Stimulated activated CD4-positive, alpha-beta T cell treated with anti-CD3 and anti-CD28 coated beads, Interleukin-2, amount 100 ng/mL, for 24 hours (primary cell): ENCODE measurements at places on chromosomes 2 and 18.

DNA sequence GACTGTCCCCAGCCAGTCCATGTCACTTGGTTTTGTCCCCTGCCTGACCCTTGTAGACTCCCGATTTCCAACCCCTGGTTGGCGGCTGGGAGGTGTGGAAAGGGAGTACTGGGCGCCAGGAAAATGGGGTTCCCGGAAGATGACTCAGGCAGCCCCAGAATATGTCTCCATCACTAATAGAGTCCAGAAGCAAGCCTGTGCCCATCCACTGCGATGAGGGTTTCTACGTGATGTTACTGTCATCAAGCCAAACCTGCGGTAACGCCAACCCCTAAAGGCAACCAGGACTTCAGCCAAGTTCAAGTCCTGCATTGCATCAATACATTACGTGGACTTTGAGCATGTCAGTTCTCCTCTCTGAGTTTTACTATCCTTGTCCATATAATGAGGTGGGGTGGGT lies 62.0 kb upstream of the TAF1B start:
- no peak for DNase-seq

DNA sequence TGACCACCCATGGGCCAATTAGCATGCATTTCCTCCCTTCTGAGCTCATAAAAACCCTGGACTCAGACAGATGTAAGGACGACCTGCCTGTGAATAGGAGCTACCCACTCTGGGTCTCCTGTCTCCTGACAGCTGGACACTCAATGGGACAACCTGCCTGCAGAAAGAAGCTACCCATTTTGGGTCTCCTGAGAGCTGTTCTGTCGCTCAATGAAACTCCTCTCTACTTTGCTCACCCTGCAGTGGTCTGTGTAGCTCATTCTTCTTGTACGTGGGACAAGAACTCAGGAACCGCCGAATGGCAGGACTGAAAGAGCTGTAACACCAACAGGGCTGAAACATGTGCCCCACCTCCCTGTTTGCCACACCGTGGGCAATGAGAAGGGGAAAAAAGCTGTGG lies 60.3 kb upstream of the DYNC1I2 start:
- DNase-seq: no peak

DNA sequence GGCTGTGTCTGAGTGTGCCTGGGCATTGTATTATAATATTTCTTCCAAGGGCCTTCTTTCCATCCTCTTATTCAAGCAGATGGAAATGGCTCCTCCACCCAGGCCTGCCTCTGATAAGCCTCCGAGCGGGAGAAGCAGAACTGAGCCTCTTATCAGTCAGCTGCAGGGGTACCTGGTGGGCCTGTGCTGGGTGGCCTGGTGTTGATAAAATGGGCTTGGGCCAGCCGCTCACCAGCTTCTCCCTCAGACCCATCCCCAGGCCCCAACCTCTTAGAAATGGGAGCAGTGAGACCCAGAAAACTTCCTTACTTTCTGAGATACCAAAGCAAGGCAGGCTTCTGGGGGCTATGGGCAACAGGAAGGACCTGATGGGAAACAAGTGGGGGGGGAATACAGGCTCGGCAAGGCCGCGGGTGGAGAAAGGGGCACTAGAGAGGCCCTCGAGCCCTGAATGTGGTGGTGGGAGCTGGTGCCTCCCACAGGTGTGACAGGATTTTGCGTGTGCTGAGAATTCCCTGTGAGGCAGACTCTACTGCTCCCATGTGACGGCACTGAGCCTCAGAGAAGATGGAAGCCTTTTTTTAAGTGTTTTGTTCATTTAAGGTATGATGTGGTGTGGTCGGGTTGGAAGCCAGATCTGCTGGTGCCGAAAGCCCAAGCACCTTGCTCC lies 18.3 kb downstream of the GYPC start:
- no peak for DNase-seq

DNA sequence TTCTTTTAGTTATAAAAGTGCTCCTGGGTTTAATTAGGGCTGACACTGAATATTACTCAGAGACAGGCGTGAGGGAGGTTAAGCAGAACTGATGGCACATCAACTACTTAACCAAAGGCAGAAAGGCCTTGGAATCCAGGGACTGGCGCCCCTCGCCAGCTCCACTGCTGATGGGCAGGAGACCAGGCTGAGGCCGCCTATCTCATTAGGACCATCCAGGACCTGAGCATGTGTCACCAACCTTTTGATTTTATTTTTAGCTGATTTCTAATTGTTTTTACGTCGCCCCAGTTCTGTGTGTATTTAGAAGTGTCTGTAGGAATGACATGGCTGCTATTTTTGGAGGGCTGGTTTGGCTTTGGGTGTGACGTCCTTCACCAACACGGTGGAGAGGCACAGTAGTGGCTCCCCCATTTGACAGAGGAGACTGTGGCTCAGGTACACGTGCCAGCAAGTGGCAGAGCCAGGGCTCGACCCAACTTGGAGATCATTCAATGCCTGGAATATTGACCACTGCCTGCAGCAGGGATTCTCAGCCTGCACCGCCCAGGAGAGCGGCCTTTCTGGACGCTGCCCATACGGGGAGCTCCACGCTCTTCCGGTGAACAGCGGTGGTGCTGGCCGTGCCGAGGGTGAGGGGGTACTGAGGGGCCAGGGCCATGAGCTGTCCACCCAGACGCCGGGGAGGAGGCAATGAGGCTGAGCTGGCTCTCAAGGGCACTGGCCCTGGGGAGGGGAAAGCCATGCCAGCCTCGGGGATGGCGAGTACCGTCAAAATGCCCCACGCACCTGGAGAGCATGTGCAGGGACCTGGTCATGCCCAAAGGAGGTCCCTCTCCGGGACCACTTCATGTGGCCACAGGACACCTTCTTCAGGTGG lies 205.7 kb downstream of the ASB1 start:
- no peak for DNase-seq

GRCh38 chr18:79975043-79975442 lies 10.6 kb downstream of the HSBP1L1 start:
- no peak for DNase-seq

- DNase-seq: no peak
Measured at GRCh38 chr2:112075490-112076260, 20.6 kb downstream of the TMEM87B start.

- DNase-seq: peak; percentile 81
Measured at GRCh38 chr2:172102391-172103359, at the start of gene DLX2. DLX2 (minus strand) TSS chr2:172102900; CDS start chr2:172102538, 362 bp downstream.

DNA sequence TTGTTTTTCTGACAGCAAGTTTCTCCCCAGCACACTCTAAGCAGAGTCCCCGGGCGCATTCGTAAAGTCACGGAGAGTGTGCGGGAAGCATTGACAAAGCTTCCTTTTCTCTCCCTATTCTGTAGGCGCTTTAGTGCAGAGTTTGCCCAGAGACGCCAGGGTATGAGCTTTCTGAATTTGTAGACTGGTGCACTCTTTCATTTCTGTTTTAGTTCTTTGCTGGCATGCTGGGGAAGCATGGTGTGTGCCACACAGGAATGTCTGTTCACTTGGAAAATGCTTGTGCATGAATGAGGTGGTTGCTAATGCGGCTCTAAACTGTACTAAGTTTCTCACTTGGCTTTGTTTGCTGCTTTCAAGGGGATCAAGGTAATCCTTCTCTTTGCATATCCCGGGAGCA lies 102.6 kb downstream of the RTN4 start:
- no peak for DNase-seq

GRCh38 chr2:127624756-127625571 lies 21.0 kb upstream of the GPR17 start:
- DNase-seq: no peak

DNA sequence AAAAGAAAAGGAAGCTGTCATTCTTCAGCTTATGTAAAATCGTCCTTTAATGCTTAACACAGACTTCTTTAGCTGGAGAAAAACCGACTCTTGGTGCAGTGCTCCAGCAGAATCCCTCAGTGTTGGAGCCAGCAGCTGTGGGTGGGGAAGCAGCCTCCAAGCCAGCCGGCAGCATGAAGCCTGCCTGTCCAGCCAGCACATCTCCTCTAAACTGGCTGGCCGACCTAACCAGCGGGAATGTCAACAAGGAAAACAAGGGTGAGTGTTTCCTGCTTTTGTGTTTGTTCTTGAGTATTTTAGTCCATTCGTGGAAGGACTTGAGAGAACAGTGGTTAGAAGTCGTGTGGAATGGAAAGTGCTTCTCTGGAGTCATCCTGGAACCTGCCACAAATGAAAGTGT lies 38.9 kb downstream of the KDM3A start:
- DNase-seq: no peak

GRCh38 chr2:216103213-216103612 lies 5.9 kb upstream of the XRCC5 start:
- no peak for DNase-seq

DNA sequence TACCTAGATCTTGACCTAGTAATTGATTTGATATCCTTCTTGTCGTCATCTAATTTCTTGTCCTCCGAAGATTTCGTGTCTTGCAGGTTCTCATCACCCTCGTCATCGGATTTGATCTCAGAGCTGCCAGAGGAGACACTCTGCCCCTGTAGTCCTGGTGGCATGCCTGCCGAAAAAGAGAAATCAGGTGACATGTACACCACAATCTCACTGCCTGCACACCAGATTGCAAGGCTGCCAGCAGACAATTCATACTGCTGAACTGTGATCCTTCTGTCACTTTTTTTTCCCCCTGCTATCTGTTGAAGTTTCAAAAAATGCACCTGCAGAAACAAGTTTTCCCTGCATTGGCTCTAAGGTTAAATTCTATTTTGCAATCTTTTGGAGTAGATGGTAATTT lies 273.2 kb upstream of the CCDC68 start:
- no peak for DNase-seq

GRCh38 chr2:15298770-15299169 lies 262.4 kb downstream of the NBAS start:
- DNase-seq: no peak

DNA sequence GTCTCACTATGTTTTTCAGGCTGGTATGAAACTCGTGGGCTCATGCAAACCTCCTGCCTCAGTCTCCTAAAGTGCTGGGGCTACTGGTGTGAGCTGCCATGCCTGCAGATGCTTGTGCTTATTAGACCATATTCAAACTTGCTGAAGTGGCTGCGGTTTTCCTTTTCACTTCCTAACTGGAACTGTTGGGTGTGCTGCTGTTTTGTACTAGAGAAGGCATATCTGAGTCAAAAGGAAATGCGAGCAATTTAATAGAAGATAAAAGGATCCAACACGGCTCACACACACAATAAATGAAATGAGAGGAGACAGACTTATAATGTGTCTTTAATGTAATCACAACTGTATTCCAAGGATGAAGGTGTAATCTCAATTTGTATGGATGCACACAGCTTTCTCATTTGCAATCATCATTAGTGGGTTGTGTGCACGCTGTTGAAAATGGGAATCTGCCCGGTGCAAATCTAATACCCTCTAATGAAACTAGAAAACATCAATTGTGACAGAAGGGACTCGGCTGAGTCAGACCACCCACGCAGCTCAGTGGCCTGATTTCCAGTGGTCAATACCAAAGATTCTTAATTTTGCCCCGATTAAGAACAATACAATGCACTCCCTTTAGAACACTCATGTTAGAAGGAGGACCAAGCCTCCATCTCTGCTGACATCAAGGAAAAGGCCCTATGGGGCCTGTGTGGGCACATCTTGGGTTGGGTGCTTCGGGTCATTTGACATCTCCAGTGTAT lies 532.7 kb downstream of the TDRD15 start:
- no peak for DNase-seq

DNA sequence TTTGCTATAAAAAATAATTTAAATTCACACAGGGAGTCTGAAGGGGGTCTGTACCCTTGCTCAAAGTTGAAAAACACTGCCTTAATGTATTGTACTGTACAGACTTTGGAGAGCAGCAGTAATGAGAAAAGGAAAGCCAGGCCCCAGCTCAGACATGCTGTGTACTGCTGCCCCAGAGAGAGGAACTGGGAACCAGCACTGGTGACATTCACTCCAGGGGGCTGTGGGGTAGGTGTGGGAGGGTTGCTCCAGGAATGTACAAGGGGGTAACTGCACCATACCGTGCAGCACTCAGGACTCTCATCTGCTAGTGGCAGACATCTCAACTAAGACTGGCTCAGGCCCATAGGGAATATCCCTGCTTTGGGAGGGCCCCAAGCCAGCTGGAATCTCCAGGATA lies 146.0 kb upstream of the RMP24 start:
- no peak for DNase-seq

- DNase-seq: no peak
Measured at GRCh38 chr18:72140007-72140406, 404.1 kb downstream of the CBLN2 start.

DNA sequence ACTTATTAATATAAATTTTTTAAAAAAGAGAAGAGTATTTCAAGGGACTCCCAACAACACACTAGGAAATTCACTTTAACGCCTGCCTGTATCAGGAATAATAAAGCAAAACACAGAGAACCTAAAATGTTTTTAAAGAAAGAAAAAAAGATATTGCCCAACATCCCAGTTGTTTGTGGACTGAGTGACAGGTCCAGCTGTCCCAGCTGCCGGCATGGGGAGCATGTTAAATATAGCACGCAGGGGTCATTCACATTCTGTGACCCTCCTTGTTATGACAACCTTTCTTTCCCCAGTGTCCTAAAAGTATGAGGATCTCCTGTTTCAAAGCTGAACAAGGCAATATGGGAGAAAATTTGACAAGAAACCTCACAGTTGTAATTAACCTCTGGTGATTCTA lies 4.4 kb downstream of the KLHL41 start:
- DNase-seq: no peak

DNA sequence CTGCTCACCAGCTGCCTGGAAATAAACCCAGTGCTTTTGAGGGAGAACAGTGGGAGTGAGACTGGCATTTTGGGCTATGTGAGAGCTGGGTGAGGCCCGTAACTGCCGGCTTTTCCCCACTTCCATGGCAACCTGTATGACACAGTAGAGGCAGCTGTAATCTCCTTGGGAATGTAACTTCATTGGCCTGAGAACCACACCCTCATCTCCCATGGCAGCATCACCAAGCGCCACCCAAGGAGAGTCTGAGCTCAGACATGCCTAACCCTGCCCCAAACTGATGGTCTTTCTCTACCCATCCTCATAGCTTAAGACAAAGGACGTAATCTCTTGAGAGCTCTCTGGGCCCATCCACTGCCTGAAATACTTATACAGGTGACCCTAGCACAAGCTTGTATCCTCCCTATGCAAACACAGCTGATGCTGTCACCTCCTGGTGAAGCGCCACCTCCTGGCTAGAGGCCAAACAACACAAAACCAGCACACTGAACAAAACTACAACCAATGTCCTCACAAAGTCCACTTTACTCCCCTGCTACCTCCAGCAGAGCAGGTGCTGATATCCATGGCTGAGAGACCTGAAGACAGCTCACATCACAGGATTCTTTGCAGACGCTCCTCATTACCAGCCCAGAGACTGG lies 763.4 kb upstream of the NRXN1 start:
- DNase-seq: peak; percentile 5

DNA sequence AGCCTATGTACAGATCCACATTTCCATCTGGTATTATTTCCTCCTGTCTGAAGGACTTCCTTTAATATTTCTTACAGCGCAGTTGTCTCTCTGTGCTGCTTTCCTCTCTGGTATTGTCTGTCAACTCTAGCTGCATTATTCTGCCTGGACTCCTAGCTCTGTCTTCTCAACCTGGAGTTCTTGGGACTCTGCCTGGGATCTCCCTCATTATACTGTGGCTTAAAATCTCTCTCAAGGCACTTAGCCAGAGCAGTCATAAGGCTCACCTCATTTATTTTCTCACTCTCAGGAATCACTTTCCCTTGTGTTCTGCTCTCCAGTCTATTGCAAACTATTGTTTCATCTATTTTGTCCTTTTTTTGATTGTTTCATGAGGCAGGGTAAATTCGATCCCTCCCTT lies 850.4 kb downstream of the ERBB4 start:
- no peak for DNase-seq
